A673 (cell line): ENCODE measurements at places on chromosomes 3 and 15. TPM values are rescaled to one million over a fixed set of nuclear protein-coding genes. Genes with fewer than 3 reads are reported as not detected.

DNA sequence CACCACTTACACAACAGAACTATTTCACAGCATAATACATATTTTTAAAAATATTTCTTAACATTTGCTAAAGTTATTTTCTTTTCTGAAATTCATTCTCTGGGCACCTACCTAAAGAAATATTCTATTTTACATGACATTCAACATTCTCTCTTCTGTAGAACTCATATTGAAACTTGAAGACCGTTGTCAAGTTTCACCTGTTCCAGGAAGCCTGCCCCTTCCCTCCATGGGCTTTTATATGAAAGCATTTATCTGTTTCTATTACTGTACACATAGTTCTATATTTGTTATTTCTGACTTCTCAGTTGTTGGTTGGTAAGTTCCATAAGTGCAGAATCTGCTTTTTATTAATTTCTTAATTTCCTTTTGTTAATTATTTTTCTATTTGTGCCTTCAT is 204.3 kb upstream of the ALCAM start:
- no peaks in the 10 kb centered on the region for H3K4me1 ChIP-seq
- H3K4me3 ChIP-seq, result no peak overlapping the region
- no peaks in the 10 kb centered on the region for H3K36me3 ChIP-seq
- no peaks in the 10 kb centered on the region for H3K27me3 ChIP-seq
- H3K27ac ChIP-seq, result no peak overlapping the region
- no peak for DNase-seq

DNA sequence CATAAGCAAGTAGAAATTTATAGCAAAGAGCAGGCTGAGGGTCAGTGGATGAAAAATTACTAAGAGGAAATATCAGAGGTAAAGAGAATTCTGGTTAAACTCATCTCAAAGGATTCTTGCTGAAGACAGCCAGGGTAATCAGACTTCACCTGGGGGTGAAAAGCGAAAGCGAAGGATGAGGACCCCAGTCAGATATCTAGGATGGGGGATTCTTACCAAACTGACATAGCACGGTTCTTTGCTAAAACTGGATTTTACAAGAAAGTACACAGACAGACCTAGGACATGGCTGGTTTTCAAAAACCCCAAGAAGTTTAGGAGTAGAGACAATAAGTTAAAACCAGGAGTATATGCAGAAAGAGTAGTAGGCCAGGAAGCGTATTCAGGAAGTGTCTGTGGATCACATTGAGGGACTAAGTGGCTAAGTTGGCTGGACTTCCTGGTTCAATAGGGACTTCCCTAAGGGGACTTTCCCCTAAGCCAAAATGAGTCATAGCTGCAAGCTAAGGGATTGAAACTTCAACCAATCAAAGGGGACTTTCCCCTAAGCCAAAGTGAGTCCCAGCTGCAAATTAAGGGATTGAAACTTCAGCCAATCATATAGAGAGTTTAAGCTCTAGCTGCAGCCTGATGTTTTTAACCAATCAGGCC is 2.4 kb upstream of the CFAP91 start:
- H3K4me1 ChIP-seq, result no peaks in the 10 kb centered on the region
- H3K27ac ChIP-seq, result no peak overlapping the region
- DNase-seq, result no peak

- no peak for DNase-seq
- H3K27ac ChIP-seq, result no peak overlapping the region
- H3K4me1 ChIP-seq, result no peaks in the 10 kb centered on the region
- no peaks in the 10 kb centered on the region for H3K36me3 ChIP-seq
- H3K27me3 ChIP-seq, result no peaks in the 10 kb centered on the region
Measured at GRCh38 chr3:183377307-183377959, 51.0 kb downstream of the MCF2L2 start.

DNA sequence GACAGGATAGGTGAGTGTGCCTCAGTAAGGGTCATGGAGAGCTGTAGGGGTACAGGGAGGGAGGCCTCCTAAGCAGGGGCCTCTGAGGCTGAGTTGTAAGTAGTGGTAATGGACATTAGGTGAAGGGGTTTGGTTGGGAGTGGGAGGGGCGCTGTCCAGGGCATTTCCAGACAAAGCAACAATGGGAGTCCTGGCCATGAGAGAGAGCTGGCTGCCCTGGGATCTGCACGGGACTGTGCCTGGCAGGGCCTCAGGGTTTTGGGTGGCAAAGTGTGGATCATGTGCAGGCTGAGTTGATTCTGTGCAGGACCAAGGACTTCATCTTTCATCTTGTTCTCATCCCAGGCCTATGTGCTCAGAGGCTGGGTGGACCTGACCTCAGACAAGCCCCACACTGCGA is 4.6 kb downstream of the TTC21A start:
- H3K27me3 ChIP-seq, result no peaks in the 10 kb centered on the region
- H3K36me3 ChIP-seq, result no peaks in the 10 kb centered on the region
- H3K4me1 ChIP-seq, result no peaks in the 10 kb centered on the region
- H3K4me3 ChIP-seq, result no peak overlapping the region

DNA sequence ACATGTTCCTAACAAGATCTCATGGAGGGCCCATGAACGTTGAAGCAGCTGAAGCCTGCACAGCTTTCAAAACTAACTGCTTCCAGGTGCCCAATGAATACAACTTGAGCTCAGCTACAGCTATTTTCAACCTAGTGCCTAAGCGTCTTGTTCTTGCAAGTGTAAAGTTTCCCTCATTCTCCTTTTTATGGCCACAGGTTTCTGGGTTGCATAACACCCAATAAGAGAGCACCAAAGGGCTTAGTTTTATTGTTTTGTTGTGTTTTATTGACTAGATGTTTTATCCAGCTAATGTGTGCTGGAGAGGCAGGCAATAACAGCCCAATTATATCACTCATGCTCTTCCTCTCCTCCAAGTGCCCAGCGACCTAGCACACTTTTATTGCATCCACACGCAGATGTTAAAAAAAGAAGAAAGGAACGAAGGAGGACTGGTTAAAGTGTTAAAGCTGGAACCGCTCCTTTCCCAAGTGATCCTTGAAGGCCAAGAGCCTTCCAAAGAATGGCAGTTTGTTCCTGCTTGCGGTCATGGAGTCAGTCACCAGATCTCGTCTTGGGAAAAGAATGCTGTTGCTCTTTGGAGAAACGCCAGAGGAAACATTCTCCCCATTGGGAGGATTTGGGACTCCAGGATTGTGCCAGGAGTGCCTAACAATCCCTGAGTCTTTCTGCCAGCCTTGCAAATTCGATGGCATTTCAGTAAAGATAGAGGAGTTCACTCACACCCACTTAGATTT is 156.9 kb downstream of the MEX3B start:
- DNase-seq, result no peak
- no peak overlapping the region for H3K4me3 ChIP-seq
- no peaks in the 10 kb centered on the region for H3K4me1 ChIP-seq
- no peaks in the 10 kb centered on the region for H3K27me3 ChIP-seq

DNA sequence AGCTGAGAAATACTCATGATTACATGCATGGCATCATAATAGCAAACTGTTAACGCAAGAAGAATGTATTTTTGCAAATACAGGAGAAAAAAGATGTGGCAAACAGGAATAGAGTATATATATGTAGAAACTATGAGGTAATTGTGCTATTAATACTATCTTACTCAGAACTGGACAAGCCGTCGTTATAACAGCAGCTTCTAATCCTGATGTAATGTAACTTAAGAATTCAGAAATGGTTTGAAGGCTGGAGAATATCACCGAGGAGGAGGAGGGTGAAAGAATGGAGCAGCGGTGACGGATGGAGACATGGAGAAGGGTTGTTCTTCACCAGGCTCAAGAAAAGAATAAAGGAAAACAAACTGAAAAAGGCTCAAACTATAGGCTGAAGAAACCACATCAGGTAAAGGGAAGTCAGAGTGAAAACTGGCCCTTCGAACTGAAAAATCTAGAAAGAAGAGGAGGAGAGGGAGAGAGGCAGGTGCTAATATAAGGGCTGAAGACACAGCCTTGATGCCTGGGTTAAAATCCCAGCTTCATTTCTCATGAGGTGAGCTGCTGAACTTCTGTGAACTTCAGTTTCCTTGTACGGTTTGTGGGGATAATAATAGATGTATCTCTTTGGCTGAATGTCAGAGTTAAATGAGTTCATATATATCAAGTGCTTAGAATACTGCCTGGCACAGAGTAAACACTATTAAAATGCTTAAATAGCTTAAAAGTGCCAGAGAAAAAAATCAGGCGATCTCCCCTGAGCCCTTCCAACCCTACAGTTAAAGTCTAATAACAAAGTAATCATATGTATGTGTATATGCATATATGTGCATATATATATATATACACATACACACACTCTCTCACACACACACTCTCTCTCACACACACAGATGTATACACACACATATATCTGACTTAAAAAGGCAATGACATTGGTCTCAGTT is 43.9 kb downstream of the GOLIM4 start:
- DNase-seq, result no peak
- H3K4me3 ChIP-seq, result no peak overlapping the region
- H3K27ac ChIP-seq, result no peak overlapping the region
- no peaks in the 10 kb centered on the region for H3K27me3 ChIP-seq
- H3K36me3 ChIP-seq, result no peaks in the 10 kb centered on the region

The MRPS11 gene
- 84.3 and 90.0 TPM in 2 replicates for total RNA-seq

The GRAMD2A gene
- 0.20 and 0.43 TPM in 2 replicates for total RNA-seq
